ENCODE measurements at places on chromosomes 2 and 18.

GRCh38 chr18:55380589-55380988 lies 207.4 kb downstream of the TCF4 start:
- no peak for DNase-seq

DNA sequence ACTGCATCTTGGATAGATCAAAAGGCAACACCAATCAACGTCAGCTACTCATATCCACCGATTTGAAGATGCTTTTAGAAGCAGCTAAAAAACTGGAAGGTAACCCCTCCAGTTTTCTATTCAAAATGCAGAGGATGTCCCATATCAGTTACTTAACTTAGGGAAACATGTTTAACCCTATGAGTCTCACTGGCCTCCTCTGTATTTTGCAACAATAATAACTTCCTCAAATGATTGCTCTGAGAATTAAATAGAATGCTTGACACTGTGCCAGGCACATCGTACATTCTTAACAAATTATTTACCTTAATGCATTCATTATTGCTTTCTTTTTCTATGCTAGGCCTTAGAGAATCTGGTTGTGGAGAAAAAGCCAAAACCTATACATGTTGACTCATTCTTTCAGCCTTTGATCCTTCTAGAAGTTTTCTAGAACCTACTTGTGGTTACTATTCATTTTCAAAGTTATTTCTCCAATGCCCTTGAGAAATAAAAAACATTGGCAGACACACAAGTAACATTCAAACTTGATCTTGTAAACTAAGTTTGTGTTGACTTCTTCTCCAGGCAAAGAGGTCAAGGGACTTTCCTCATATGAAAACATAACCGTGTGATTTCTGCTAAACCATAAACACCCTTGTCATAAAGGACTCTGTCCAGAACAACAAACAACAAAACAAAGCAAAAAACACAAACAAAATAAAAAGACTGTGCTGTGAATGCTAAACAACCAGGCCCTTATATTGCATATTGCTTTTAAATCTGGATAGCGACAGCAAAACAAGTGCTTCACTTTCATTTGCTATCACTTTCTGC lies 4.6 kb downstream of the DOCK10 start:
- DNase-seq = peak; percentile 41

- no peak for DNase-seq
These were observed 290.8 kb downstream of the SLC4A3 start for GRCh38 chr2:219918254-219918653.

- DNase-seq = no peak
These were observed 672.9 kb upstream of the ACVR2A start for GRCh38 chr2:147171941-147172340.

DNA sequence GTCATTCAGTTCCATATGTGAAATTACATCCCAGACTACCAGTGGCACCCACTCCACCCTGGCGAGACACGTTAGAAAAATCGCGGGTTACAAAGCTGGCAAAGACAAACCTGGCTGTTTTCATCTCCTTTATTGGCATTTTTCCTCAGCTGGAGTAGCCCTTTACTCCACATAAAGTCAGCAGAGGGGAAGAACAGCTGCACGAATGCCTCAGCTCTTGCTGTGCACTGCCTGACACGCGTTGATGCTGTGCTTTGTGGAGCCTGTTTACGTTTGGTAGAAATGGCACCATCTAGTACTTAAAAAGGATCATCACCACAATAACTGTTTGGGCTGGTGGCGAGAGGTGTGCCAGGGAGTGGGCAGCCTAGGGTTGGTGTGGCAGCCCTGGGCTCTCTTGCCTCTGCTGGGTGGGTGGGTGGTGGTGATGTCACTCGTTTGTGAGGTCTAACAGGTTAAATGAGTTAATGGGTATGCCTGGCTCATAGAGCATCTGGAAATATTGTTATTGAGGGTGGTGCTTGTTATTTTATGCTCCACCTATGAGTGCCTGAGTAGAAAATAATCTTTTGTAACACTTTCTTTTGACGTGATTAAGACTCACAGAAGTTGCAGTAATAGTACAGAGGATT lies 16.4 kb downstream of the FARP2 start:
- no peak for DNase-seq

DNA sequence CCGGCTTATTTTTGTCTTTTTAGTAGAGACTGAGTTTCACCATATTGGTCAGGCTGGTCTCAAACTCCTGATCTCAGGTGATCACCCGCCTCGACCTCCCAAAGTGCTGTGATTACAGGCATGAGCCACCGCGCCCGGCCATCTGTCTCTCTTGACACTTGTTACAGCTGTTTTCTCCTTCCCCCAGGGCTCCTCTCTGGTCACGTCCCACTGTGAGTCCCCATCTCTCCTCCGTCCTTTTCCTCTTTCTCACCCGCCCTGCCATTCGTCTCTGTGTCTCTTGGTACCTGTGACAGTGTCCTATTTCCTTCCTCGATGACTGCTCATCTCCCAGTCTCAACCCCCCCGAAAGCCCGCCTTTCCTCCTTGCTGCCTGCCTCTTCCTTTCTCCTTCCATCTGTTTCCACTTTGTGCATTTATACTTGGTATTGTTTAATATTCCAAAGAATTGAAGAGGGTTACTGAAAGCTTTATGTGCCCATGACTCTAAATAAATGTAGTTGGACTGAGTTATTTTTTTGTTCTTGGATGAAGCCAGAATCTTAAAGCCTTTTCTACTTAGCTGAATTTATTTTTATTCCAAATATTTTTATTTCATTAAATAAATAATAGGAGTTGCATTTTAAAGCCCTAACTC lies 241.5 kb downstream of the SH3RF3 start:
- DNase-seq = no peak

DNA sequence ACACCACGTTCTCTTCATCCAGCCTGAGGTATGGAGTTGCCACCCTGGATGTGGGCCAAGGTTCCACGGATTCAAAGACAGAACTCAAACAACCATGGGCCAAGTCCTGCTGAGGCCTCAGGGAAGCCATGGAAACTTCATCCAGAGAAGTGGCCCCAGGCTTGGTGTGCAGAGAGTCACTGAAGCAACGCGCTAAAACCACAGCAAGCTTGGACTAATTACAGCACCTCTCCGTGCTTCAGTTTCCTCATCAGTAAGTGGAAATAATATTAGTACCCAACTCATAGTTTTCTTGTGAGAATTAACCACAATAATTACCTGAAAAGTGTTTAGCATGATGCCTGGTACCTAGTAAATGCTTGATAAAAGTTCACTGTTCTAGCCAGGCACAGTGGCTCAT lies 19.2 kb upstream of the AP1S3 start:
- no peak for DNase-seq

DNA sequence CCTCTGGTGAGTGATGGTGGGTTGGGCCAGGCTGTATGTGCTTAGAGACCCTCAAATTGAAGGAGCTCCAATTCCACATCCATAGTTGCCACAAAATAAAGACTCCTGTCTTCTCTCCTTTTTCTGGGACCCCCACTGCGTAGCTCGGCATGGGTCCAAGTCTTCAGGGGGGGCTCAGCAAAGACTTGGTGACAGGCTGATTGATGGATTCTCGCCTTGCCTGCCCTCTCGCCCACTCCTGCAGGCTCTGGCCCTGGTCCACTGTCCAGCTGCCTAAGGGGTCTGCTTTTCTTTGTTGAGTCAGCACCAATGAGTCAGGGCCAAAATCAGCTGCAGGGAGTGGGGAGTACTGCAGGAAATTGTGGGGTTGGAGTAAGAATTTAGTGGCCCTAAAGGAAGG lies 21.5 kb downstream of the RPL37A start:
- no peak for DNase-seq

GRCh38 chr2:118667964-118668363 lies 179.5 kb downstream of the EN1 start:
- DNase-seq = no peak

- no peak for DNase-seq
These were observed 432.4 kb downstream of the DCDC2C start for GRCh38 chr2:4135765-4136164.

- no peak for DNase-seq
These were observed 81.5 kb downstream of the ZNF407 start for GRCh38 chr18:74679006-74679678.

- peak; percentile 27 for DNase-seq
These were observed 483 bp downstream of the TRAPPC8 start for GRCh38 chr18:31942291-31942998.

DNA sequence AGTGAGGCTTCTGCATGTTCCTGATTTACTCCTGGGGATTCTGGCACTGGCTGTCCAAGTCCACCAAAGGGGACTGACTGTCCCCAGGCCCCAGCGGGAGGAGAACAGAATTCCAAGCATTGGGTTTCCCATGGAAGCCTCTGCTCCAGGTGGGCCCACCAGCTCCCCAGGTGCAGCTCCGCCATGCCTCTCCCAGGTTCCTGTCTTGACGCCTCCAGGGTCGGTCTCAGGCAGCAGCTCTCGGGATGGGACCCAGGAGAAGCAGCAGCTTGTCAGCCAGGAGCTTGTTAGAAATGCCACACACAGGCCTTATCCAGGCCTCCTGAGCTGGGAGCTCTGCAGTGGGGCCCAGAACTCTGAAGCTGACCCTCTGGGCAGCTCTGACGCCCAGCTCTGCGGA lies 47.9 kb downstream of the DCDC2C start:
- DNase-seq = no peak

DNA sequence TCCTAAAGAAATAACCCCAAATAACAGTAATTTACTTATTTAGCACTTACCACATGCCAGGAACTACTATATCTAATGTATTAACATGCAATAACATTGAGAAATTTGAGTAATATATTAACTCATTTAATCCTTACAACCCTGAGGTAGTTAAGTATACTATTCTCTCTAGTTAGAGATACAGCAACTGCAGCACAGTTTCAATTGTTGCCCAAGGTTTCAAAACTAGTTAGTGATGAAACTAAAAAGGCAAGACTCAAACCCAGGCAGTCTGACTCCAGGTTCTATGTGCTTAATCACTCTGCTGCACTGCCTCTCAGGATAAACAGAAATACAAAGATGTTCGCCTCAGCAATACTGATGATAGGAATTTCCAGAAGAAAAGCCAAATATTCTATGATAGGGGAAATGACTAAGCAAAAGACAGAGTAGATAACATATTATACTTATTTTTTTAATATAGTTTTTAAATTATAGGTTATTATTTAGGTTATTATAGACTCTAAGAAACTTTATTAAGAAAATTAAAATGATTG lies 88.0 kb downstream of the SS18 start:
- no peak for DNase-seq

GRCh38 chr2:23905155-23905554 lies 21.8 kb downstream of the ATAD2B start:
- DNase-seq = no peak

GRCh38 chr2:32832821-32833220 lies 113.9 kb upstream of the LTBP1 start:
- no peak for DNase-seq

GRCh38 chr18:80191264-80191663 lies 56.0 kb downstream of the PARD6G start:
- no peak for DNase-seq

DNA sequence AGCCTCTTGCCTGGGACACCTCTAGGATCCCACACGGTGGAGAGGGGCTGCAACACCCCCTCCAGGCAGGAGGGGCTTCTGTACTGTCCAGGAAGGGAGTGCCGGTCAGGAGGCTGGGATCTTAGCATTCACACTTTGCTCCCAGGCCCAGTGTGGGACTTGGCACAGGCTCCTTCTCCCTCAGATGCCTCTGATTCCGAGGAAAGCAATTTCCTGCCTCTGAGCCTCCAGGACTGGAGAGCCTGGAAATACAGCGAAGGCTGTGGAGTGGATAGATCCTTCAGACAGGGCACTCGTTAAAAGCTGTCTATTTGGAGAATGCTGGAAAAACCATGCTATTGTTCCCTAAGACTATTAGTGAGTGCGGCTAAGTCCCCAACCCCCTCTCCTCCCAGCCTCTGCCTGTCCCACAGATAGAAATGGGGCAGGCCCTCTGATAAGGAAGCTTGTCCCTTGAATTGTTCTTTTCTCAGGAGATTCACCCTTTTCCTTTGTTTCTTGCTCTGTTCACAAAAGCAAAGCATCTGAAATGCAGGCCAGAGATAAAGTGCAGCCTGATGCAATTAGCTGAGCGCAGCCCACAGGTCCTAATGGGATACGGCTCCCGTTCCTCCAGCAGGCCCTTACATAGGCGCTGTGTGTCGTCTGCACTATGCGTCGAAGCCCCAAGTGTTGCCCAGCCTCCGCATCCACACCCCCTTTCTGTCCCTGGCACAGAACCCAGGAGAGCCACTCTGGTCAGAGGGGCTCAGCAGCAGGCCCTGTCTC lies 252.2 kb downstream of the KLHL29 start:
- no peak for DNase-seq

GRCh38 chr2:235056768-235057167 lies 105.0 kb downstream of the SH3BP4 start:
- DNase-seq = no peak

DNA sequence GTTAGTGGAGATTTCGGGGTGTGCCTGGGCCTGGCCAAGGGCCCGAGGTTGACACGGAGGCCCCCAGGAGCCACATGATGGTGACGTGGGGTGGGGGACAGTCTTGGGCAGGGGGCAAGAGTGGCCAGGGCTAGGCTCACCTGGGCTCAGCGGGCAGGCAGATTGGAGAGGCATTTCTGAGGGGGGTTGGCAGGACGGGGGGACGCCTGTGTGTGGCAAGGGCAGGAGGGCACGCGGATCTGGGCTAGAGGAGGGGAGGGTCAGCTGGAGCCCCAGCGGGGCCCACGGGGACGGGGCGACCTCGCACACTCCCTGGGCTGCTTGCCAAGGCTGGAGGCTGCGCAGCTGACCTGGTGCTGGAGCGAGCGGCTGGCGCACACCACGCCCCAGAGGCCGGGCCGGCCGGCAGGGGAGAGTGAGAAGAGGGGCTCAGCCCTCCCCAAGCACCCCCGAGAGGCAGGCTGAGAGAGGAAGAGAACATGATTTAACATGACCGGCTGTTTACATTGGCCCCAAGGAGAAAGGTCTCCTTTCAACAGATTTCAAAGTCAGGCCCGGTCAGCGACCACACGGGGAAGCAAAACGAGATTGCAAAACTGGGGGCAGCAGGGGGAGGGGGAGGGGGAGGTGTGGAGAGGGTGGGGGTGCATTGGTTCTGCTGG lies 38.0 kb upstream of the SNED1 start:
- DNase-seq = no peak

DNA sequence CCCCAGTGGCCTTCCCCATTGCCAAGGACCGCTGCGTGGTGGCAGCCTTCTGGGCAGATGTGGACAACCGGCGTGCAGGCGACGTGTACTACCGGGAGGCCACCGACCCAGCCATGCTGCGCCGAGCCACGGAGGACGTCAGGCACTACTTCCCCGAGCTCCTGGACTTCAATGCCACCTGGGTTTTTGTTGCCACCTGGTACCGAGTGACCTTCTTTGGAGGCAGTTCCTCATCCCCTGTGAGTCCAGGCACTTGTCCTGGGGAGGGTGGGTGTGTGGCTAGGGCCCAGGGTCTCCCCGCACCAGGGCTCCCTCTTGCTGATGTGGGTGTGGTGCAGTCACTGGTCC lies 31.9 kb downstream of the SNED1 start:
- no peak for DNase-seq

DNA sequence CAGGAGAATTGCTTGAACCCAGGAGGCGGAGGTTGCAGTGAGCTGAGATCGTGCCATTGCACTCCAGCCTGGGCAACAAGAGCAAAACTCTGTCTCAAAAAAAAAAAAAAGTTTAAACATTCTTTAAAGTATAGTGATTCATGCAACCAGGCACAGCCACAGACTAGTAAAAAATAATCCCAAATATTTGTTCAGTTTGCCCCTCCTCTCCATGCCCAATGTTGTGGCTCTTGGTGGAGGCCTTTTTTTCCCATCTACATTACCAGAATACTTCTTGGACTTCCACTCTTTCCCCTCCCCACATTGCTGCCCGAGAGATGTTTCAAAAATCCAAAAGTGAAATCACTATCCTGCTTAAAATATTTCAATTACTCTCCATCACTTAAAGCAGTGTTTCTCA lies 5.1 kb upstream of the MALT1 start:
- no peak for DNase-seq

GRCh38 chr2:55899881-55900280 lies 23.7 kb downstream of the EFEMP1 start:
- no peak for DNase-seq

Measured in CD4-positive, alpha-beta T cell treated with Interleukin-12 subunit alpha and Interleukin-12 subunit beta, for 1 hour (primary cell).